ENCODE measurements at places on chromosomes 3 and 15.
A peak's percentile ranks its signal among the peaks of the same experiment; 100 is the strongest.

- DNase-seq = no peak
- peaks cover 5% of the 10 kb centered on the region for H3K4me1 ChIP-seq
- no peaks in the 10 kb centered on the region for H3K36me3 ChIP-seq
- H3K4me3 ChIP-seq = no peak overlapping the region
Measured at GRCh38 chr3:72907731-72908620, 20.1 kb downstream of the GXYLT2 start.

GRCh38 chr3:172904711-172905373 lies 154.3 kb downstream of the ECT2 start:
- no peaks in the 10 kb centered on the region for H3K4me1 ChIP-seq
- no peak overlapping the region for H3K27ac ChIP-seq
- no peak overlapping the region for H3K4me3 ChIP-seq

- H3K4me1 ChIP-seq = no peaks in the 10 kb centered on the region
- H3K36me3 ChIP-seq = no peaks in the 10 kb centered on the region
- H3K4me3 ChIP-seq = no peak overlapping the region
- no peak for DNase-seq
Measured at GRCh38 chr15:56307180-56307579, 58.0 kb upstream of the TEX9 start.

GRCh38 chr15:41992803-41993190 lies 20.4 kb upstream of the EHD4 start:
- DNase-seq = no peak
- no peaks in the 10 kb centered on the region for H3K36me3 ChIP-seq
- H3K4me1 ChIP-seq = no peaks in the 10 kb centered on the region
- no peaks in the 10 kb centered on the region for H3K27me3 ChIP-seq
- no peak overlapping the region for H3K27ac ChIP-seq

- H3K27ac ChIP-seq = no peak overlapping the region
- H3K4me3 ChIP-seq = no peak overlapping the region
- H3K27me3 ChIP-seq = no peaks in the 10 kb centered on the region
- no peaks in the 10 kb centered on the region for H3K4me1 ChIP-seq
Measured at GRCh38 chr3:30848087-30848779, 46.2 kb downstream of the GADL1 start.

GRCh38 chr3:108346301-108347227 lies 50.2 kb downstream of the HHLA2 start:
- H3K27me3 ChIP-seq = no peaks in the 10 kb centered on the region
- H3K4me3 ChIP-seq = no peak overlapping the region
- no peak overlapping the region for H3K27ac ChIP-seq

DNA sequence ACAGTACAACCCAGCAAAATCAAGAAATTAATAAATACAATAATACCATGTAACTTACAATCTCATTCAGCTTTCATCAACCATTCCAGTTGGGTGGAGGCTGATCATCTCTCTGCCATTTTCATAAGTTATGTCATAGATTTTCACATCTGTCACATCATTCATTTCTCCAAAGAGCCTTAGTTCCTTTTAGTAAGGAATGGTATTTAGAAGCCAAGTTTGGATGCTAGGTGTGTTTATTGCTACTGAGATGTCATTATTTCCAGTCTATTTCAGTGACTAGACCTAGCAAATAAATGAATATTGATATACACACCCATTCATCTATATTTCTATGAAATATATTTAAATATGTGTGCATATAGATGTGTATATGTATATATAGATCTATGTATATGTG lies 2.7 kb upstream of the UBL7 start:
- H3K36me3 ChIP-seq = no peaks in the 10 kb centered on the region
- H3K27me3 ChIP-seq = no peaks in the 10 kb centered on the region
- H3K4me3 ChIP-seq = no peak overlapping the region
- no peak overlapping the region for H3K27ac ChIP-seq
- H3K4me1 ChIP-seq = 0 out of 2 replicates have a peak, but pooled peaks cover 3% of the 10 kb centered on the region

GRCh38 chr3:195139876-195140240 lies 131.1 kb downstream of the XXYLT1 start:
- H3K36me3 ChIP-seq = no peaks in the 10 kb centered on the region
- no peak overlapping the region for H3K4me3 ChIP-seq
- DNase-seq = no peak

- 0 out of 2 replicates have a peak overlapping the region, but pooled peaks have one; percentile 8 for H3K27ac ChIP-seq
- H3K4me3 ChIP-seq = no peak overlapping the region
- no peak for DNase-seq
- no peaks in the 10 kb centered on the region for H3K36me3 ChIP-seq
Measured at GRCh38 chr3:178139116-178139515, 397.1 kb upstream of the KCNMB2 start.

DNA sequence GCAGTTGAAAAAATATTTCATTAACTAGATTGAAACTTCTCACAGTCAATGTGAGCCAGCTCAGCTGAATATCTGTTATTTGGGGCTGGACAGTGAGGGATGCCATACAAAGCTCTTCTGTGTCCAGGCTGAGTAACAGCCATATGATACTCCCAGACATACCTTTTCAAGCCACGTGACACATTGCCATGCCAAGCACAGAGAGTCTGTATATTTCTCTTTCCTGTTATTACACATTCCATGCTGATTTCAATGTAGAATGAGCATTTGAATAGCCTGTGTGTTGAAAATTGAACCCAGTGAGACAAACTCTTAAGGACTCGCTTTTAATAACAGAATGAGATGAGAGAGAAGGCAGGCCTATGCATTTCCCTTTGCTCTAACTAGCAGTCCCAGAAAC lies 334.7 kb upstream of the RASGRP1 start:
- DNase-seq = no peak
- H3K4me1 ChIP-seq = no peaks in the 10 kb centered on the region
- no peaks in the 10 kb centered on the region for H3K36me3 ChIP-seq
- H3K4me3 ChIP-seq = no peak overlapping the region
- H3K27ac ChIP-seq = no peak overlapping the region

- H3K4me1 ChIP-seq = no peaks in the 10 kb centered on the region
- DNase-seq = no peak
- no peak overlapping the region for H3K27ac ChIP-seq
- no peaks in the 10 kb centered on the region for H3K27me3 ChIP-seq
Measured at GRCh38 chr3:18403061-18403460, 22.1 kb downstream of the SATB1 start.

DNA sequence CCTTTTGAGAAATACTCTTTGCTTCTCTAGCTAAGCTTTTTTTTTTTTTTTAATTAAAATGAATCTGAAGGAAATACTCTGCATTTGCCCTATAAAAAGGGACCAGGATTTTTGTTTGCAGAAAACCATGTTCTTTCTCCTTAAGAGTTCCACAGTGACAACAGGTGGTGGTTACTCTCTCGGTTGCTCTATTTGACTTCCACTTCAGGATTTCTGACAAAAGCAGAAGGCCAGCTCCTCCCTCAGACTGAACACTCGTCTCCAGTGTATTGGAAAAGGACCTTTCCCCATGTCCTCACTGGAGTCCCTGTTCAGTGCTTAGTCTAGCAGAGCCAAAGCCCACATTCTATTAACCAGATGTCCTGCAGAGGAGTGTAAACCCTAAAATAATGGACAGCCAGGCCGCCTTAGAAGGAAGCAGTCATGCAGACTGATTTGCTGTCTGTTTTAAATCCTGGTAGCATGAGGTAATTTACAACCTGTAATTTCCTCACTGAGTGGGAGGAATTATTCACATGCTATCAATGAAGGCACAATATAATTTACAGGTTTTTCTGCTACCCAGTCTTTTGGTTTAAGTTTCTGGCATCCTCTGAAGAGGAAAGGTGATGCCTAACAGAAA lies 599.3 kb downstream of the PYDC2 start:
- H3K27ac ChIP-seq = no peak overlapping the region
- H3K4me3 ChIP-seq = no peak overlapping the region
- no peak for DNase-seq
- no peaks in the 10 kb centered on the region for H3K4me1 ChIP-seq
- H3K36me3 ChIP-seq = no peaks in the 10 kb centered on the region

GRCh38 chr3:61997101-61997500 lies 376.2 kb downstream of the FEZF2 start:
- no peaks in the 10 kb centered on the region for H3K4me1 ChIP-seq
- H3K4me3 ChIP-seq = no peak overlapping the region
- no peak overlapping the region for H3K27ac ChIP-seq
- H3K36me3 ChIP-seq = no peaks in the 10 kb centered on the region

GRCh38 chr3:194458131-194458530 lies 28.7 kb downstream of the ATP13A3 start:
- no peaks in the 10 kb centered on the region for H3K4me1 ChIP-seq
- peaks cover 45% of the 10 kb centered on the region for H3K36me3 ChIP-seq
- H3K27me3 ChIP-seq = no peaks in the 10 kb centered on the region
- H3K27ac ChIP-seq = no peak overlapping the region

GRCh38 chr3:13158871-13159270 lies 85.6 kb upstream of the IQSEC1 start:
- H3K4me3 ChIP-seq = no peak overlapping the region
- no peaks in the 10 kb centered on the region for H3K36me3 ChIP-seq
- DNase-seq = no peak
- H3K27ac ChIP-seq = no peak overlapping the region
- no peaks in the 10 kb centered on the region for H3K4me1 ChIP-seq
- H3K27me3 ChIP-seq = no peaks in the 10 kb centered on the region

DNA sequence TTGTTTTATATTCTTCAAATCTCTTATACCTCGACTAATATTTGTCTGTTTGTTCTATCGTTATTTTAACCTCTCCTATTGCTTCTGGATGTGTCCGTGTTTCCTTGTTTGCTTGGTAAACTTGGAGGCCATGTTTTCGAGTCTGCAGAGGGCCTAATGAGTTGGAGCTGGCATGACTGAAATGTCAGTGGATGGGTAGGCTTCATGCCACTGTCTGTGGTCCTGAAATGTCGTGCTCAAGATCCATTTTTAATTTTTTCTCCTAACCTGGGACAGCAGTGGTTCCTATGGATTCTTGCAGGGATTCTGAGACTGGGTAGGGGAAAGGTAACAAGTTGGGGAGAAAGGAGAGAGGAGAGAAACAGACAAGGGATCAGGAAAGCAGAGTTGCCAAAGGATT lies 18.8 kb upstream of the GASK1A start:
- H3K4me1 ChIP-seq = no peaks in the 10 kb centered on the region
- peaks cover 2% of the 10 kb centered on the region for H3K27me3 ChIP-seq
- DNase-seq = no peak
- H3K36me3 ChIP-seq = no peaks in the 10 kb centered on the region
- no peak overlapping the region for H3K27ac ChIP-seq

DNA sequence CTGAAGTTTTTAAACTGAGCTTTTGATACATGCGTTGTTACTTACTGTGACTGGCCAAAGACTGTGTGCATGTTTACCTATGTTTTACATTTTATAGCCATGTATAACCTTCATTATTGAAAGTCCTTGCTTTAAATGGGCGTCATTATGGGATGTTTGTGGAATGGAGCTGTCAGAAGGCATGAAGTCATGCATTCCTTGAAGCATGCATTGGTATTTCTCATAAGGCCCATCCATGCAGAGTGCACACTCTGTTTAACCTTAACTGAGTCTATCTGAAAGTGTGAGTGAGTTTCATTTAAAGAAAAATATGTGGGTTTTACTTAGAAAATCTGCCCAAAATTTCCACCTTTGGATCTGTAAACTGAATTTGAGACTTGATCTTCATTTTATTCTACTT lies 51.1 kb downstream of the PSMD6 start:
- H3K36me3 ChIP-seq = no peaks in the 10 kb centered on the region
- no peaks in the 10 kb centered on the region for H3K27me3 ChIP-seq
- H3K4me3 ChIP-seq = no peak overlapping the region
- no peak overlapping the region for H3K27ac ChIP-seq
- no peaks in the 10 kb centered on the region for H3K4me1 ChIP-seq

DNA sequence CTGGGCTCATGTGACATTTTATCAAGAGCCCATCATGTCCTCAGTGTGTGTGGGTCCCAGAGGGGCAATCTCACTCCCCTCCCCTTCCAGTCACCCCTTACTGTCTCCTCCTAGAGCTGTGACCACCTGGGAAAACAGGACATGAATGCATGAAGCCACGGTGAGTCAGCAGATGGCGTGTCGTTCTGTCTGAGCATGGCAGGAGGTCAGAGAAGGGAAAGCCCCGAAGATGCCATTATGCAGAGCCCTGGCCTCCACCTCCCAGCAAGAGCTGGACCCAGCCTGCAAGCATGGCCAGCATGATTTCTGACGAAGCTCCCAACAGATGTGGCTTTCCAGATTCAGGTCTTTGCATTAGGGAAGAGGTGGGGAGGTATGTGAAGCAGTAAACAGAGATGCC lies 118.5 kb downstream of the TLE3 start:
- no peak overlapping the region for H3K4me3 ChIP-seq
- no peaks in the 10 kb centered on the region for H3K27me3 ChIP-seq
- H3K27ac ChIP-seq = peak overlapping the region; percentile 25
- no peaks in the 10 kb centered on the region for H3K36me3 ChIP-seq
- peaks cover 33% of the 10 kb centered on the region for H3K4me1 ChIP-seq

- peak overlapping the region; percentile 12 for H3K27ac ChIP-seq
- H3K27me3 ChIP-seq = no peaks in the 10 kb centered on the region
- H3K36me3 ChIP-seq = no peaks in the 10 kb centered on the region
- H3K4me3 ChIP-seq = no peak overlapping the region
- peaks cover 13% of the 10 kb centered on the region for H3K4me1 ChIP-seq
Measured at GRCh38 chr3:128435058-128435457, 31.6 kb downstream of the DNAJB8 start.

DNA sequence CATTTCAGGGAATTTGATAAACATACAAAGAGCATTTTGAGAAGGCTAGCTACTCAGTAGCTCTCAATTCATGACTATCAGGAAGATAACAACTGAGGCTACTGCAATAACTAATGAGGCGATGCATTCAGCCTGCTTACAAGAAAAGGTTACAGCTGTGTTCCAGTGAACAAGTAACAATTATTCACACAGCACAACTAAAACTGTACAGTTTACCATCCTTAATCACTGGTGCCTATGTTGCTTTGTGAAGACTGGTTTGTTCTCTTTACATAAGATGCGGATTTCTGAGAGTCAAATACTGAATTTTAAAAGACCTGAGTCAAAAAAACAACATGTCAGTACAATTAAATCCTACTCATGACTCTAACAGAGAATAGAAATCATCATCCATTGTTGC lies 526.3 kb downstream of the OTOL1 start:
- H3K27me3 ChIP-seq = no peaks in the 10 kb centered on the region
- no peak for DNase-seq
- no peak overlapping the region for H3K4me3 ChIP-seq
- H3K36me3 ChIP-seq = no peaks in the 10 kb centered on the region

- no peaks in the 10 kb centered on the region for H3K36me3 ChIP-seq
- H3K4me1 ChIP-seq = 0 out of 2 replicates have a peak, but pooled peaks cover 2% of the 10 kb centered on the region
- no peak overlapping the region for H3K27ac ChIP-seq
- H3K27me3 ChIP-seq = no peaks in the 10 kb centered on the region
Measured at GRCh38 chr15:42088801-42089640, 5.3 kb downstream of the PLA2G4D start.

DNA sequence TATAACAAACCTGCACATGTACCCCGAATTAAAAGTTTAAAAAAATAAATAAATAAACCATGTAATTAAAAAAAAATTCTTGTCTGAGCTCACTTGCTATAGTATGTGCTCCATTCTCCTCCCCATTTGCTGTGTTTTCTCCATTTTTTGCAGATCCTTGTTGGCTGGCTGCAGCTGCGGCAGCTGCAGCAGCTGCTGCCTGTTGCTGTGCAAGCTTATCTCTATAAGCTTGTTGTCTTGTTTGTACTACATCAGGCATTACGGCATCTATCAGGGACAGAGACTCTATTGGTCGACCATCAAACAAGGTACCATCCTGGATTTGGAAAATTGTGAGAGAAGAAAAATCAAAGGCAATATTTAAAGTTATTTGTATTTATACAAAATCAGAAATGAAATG lies 145.9 kb downstream of the TBL1XR1 start:
- DNase-seq = no peak
- no peak overlapping the region for H3K4me3 ChIP-seq
- H3K27ac ChIP-seq = peak overlapping the region; percentile 85
- no peaks in the 10 kb centered on the region for H3K27me3 ChIP-seq
- H3K4me1 ChIP-seq = peaks cover 38% of the 10 kb centered on the region

GRCh38 chr15:67758619-67759300 lies 66.5 kb upstream of the SKOR1 start:
- H3K4me1 ChIP-seq = no peaks in the 10 kb centered on the region
- no peak overlapping the region for H3K27ac ChIP-seq
- no peak for DNase-seq
- no peak overlapping the region for H3K4me3 ChIP-seq
- H3K27me3 ChIP-seq = no peaks in the 10 kb centered on the region
- no peaks in the 10 kb centered on the region for H3K36me3 ChIP-seq

Measured in Panc1 (cell line).